ENCODE measurements at places on chromosomes 2 and 18. TPM values are rescaled to one million over a fixed set of nuclear protein-coding genes. Genes with fewer than 3 reads are reported as not detected.

Gene ANKRD30BL
- polyA plus RNA-seq: not detected

Gene FAM237A
- not detected for polyA plus RNA-seq

Gene MORN2
- polyA plus RNA-seq: 116 TPM

Gene COL4A3
- 0.10 TPM for polyA plus RNA-seq

Gene ARHGAP25
- not detected for polyA plus RNA-seq

Gene M1AP
- not detected for polyA plus RNA-seq

Gene SEPTIN2
- 454 TPM for polyA plus RNA-seq

Gene SGPP2
- 0.30 TPM for polyA plus RNA-seq

Gene TPO
- not detected for polyA plus RNA-seq

Gene CD28
- not detected for polyA plus RNA-seq

Gene DNAH6
- 2.5 TPM for polyA plus RNA-seq

Gene KYNU
- 0.18 TPM for polyA plus RNA-seq

Gene LRRC30
- not detected for polyA plus RNA-seq

Gene SCN9A
- 10.4 TPM for polyA plus RNA-seq

Gene DUSP2
- polyA plus RNA-seq: 2.1 TPM

Gene TEKT4
- not detected for polyA plus RNA-seq

Gene EIF2AK2
- 2.5 TPM for polyA plus RNA-seq

Gene LHCGR
- polyA plus RNA-seq: not detected

Gene RTKN
- 6.1 TPM for polyA plus RNA-seq

Gene DPP4
- not detected for polyA plus RNA-seq

Gene CKAP2L
- 1.5 TPM for polyA plus RNA-seq

Gene MMADHC
- 250 TPM for polyA plus RNA-seq

Gene MTHFD2
- 19.3 TPM for polyA plus RNA-seq

Gene SLC14A1
- not detected for polyA plus RNA-seq

Gene ITGA6
- polyA plus RNA-seq: 21.7 TPM

Gene CCDC102B
- 8.7 TPM for polyA plus RNA-seq

Gene LONRF2
- 20.9 TPM for polyA plus RNA-seq

Gene ARHGAP28
- polyA plus RNA-seq: 9.8 TPM

Gene SKA1
- 0.97 TPM for polyA plus RNA-seq

Gene KIF5C
- polyA plus RNA-seq: 515 TPM

Gene GBX2
- polyA plus RNA-seq: 0.92 TPM

Gene COLEC12
- polyA plus RNA-seq: 0.76 TPM

Gene SLC5A6
- 98.4 TPM for polyA plus RNA-seq

Gene APOB
- not detected for polyA plus RNA-seq

Gene TUBA4B
- not detected for polyA plus RNA-seq

Gene PDCL3
- 18.5 TPM for polyA plus RNA-seq

Gene GPR45
- polyA plus RNA-seq: 4.1 TPM

Gene TEX44
- polyA plus RNA-seq: not detected

Gene HOXD12
- polyA plus RNA-seq: not detected

Gene CAPN14
- polyA plus RNA-seq: 3.0 TPM

Gene BUB1
- 2.4 TPM for polyA plus RNA-seq

Gene EML4
- 30.8 TPM for polyA plus RNA-seq

Gene CNDP1
- 2.1 TPM for polyA plus RNA-seq

Gene FBXO41
- 6.7 TPM for polyA plus RNA-seq
